ENCODE measurements at places on chromosomes 16 and 17.

- no peak for DNase-seq
Observed at GRCh38 chr16:13376174-13376573, 474.8 kb downstream of the SHISA9 start.

DNA sequence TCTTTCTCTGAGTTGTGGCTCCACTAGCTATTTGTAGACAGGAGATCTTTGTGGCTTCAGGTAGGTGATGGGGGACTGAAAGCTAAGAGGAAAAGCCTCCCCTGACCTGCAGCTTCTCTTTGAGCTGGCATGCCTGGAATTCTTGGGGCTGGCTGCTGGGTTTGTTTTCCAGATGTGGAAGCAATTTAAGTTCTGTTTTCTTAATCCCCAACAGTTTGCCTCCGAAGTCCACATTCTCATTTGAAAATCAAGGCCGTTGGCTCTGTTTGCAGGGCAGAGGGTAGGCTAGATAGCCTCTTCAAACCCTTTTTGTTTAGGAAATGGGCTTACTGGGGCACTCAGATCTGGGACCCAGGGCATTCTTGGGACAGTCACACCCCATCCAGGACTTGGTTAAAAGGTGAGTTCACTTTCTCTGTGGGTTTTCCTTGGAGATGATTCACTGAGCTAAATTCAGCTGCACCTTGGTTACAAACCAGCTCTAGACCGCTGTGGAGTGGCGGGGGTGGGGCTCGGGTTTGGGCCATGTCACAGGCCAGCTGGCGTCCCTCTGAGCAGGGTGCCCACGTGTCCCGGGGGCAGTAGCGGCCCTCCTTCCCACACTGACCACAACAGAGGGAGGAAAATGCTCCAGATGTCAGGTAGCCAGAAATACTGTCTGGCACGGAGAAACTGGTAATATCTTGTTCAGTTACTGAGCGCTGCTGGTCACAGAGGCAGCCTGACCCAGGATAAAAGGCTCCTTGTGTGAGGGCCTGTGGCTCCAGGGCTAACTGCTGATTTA, 108.5 kb downstream of the RAB11FIP4 start:
- no peak for DNase-seq

GRCh38 chr16:3979070-3979469, 98.6 kb upstream of the CREBBP start:
- DNase-seq, result no peak

- DNase-seq, result no peak
Observed at GRCh38 chr16:78786635-78787034, 687.2 kb downstream of the WWOX start.

GRCh38 chr16:85660843-85661739, 27.7 kb downstream of the GINS2 start:
- DNase-seq, result no peak

DNA sequence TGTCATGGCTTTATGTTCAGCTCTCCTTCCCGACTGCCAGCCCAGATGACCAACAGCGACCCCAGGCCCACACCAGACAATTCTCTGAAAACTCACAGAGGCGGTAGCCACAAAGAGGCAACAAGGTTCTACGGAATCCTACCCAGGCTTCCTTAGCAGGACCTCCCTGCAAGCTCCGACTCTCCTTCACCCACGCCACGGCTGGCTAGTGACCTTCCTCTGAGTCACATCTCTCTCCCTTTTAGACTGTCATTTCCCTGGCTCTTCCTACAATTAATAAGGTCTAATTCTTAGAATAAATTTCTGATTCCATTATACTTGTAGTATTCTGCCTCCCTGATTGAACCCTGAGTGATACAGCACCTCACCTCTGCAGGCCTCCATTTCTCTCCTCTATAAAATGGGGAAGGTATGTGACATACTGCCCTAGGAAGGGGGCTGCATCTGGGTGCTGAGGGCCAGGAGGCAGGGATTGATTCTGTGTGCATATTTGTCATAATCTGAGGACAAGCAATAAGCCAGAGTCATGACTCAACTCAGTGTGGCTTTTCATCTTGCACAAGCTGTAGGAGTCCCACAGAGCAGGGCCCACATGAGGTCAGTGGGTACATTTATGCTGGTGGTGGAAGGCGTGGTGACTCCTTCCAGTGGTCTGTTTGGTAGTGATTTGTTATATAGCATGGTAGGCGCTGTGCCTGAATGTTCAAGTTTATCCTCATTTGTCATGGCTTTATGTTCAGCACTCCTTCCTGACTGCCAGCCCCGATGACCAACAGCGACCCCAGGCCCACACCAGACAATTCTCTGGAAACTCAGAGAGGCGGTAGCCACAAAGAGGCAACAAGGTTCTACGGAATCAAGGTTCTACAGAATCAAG, 46.2 kb downstream of the SMPD3 start:
- DNase-seq, result no peak

DNA sequence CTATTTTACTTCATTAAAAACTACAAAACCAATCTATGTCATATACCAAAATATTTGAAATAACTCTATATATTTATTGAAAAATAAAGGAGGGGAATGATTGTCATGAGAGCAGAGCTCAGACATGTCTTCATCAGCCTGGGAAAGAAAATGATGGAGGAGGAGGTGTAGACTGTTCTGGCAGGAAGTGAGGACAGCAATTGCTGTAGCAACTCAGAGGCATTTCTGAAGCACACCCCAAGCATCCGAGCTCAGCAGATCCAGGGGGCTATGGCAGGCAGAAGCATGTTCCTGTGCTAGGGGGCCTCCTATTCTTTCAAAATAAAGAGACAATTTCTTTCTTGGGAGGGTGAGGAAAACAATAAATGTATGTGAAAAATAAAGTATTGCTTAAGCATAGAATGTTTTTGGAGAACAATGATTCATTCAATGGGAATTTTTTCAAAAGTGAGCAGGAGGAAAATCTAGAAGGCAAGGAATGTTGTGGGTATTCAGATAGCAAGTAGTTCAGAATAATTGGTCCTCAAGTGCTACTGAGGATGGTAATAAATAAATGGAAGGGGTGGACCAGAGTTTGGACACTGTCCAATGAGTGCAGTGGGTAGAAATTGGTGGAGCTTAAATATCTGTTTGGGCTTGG, 383.4 kb downstream of the CDH11 start:
- DNase-seq, result no peak

- DNase-seq, result no peak
Observed at GRCh38 chr17:65699459-65699858, 138.0 kb upstream of the AXIN2 start.

DNA sequence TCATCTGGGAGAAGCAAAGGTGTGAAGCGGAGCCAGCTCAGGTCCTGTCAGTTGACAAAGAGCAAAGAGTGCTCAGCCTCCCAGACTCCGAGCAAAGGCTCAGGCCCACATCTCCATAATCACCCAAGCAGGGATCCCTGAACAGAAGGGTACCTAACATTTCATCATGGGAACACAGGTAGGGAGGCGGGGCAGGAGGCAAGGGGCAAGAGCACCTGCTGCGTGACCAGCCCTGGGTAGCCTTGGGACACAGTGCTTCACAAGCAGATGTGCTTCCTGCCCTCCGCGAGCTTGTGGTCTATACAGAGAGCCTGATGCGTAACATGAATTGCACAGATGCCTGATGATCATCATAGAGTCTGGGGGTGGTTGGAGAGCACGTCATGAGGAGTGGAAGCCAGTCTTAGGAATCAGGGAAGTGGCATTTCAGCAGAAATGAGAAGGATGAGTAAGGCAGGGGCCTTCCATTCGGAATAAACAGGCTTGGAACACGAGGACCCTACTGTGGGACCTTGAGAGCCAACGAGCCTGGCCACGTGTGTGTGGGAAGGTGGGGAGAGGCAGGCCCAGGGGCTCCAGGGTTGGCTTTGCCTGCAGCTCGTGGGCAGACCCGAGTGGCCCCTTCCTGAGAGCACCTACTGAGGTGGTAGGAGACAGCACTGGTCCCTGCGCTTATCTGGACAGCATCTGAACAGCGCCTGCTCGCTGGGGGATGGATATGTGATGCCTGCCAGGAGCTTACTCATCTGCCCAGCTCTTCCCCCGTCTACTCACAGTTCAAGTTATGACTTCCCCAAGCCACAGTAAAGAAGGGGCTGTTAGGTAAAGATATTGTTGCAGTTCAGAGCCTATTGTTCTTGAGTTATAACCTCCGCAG, 125.8 kb downstream of the CCDC182 start:
- no peak for DNase-seq

DNA sequence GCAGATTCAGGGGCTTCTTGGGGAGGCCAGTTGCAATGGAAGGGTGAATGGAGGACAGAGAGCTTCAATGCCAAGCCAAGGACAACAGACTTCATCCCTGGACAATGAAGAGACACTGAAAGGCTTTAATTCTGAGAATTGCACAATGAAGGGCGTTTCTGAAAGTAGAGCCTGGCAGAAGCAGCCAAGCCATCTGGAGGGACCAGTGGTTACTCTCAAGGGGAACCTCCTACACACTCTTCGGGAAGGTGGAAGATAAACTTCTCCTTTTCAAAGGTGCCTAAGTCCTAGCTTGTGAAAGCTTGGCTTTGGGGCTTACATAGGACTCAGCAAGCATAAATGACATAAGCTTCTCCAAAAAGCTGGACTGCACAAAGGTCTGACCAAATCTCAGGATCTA, 6.2 kb upstream of the CES1 start:
- no peak for DNase-seq

- no peak for DNase-seq
Observed at GRCh38 chr17:15658296-15658695, 25.8 kb downstream of the TRIM16 start.

GRCh38 chr16:3520413-3520812, 19.6 kb downstream of the CLUAP1 start:
- DNase-seq, result no peak

- no peak for DNase-seq
Observed at GRCh38 chr16:8542393-8542792, 47.9 kb downstream of the TMEM114 start.

DNA sequence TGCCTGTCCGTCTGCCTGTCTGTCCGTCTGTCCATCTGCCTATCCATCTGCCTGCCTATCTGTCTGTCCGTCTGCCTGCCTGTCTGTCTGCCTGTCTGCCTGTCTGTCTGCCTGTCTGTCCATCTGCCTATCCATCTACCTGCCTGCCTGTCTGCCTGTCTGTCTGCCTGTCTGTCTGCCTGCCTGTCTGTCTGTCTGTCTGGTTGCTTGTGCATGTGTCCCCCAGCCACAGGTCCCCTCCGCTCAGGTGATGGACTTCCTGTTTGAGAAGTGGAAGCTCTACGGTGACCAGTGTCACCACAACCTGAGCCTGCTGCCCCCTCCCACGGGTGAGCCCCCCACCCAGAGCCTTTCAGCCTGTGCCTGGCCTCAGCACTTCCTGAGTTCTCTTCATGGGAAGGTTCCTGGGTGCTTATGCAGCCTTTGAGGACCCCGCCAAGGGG, 5.6 kb downstream of the GCGR start:
- DNase-seq, result no peak

DNA sequence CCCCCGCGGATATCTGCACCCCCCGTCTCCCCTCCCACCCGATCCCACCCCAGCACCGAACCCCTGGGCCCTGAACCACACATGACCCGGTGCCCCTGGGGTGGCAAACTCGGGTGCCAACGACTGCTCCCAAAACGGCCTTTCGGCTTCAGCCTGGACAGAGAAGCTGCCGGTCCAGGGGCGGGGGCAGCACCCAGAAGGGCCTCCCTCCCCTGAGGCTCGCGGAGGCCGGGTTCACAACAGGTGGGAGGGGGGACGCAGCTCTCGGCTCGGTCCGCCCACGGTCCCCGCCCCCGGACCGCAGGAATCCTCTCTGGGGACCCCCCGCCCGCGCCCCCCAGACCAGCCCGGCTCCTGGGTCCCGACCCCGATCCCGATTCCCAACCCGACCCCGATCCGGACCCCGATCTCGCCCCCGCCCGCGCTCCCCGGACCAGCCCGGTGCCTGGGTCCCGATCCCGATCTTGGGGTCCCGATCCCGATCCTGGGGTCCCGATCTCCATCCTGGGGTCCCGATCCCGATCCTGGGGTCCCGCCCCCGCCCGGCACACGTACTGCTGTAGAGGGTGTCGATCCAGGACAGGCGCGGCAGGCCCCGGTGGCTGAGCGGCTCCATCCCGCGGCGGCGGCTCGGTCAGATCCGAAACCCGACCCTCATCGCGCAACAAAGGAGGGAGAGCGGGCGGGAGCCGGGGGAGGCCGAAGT, 516 bp downstream of the ABR start:
- no peak for DNase-seq

All from NCI-H2171 (cell line).